ENCODE measurements at places on chromosomes 4 and X.

GRCh38 chrX:109954955-109955354 lies 48.0 kb upstream of the TMEM164 start:
- DNase-seq: no peak

DNA sequence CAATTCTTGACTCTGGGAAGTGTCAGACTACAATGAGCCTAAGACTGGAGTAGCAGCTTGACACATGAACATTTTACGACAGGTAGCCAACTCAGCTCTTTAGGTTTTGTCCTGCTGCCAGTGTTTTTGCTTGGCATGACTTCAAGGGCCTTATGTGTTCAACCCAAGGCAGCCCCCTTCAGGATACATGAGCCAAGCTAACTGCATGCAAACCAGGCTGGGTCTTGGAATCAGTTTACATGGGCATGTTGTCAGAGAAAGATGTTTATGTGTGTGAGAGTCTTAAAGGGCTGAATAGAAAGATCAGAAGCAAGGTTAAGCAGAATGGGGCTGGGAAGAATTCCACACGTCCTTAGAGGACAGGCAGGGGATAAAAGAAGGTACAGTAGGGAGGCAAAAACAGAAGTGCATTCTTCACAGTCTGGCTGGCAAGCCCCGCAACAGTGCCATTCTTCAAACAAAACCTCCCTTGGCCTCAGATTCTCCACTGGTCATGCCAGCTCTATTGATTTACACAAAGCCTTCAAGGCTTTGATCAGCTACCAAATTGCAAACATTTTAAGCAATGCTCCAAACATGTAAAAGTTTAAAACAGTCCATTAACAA lies 97.3 kb downstream of the NKX6-1 start:
- DNase-seq: no peak

DNA sequence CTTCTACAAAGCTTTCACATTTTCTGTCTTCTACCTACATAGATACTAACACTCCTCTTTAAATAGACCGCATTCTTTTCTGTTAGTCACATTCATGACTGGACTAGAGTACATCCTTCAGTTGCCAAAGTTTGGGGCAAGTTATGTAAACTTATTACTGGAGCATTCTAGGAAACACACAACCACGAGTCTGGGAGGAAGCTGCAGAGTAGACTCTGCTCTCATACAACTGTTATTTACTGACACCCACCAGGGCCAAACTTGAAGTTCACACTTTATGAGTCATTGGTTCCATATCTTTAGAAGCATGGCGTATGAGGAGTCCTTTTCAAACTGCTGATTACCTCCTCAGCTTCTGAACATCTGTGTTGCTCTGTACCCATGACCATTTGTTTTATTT lies 87.0 kb downstream of the RNF150 start:
- DNase-seq: no peak

GRCh38 chr4:78770091-78770642 lies 6.0 kb upstream of the BMP2K start:
- no peak for DNase-seq

GRCh38 chr4:111997785-111998184 lies 147.5 kb upstream of the FAM241A start:
- no peak for DNase-seq

- DNase-seq: no peak
Observed at GRCh38 chr4:38179690-38180377, 219.6 kb downstream of the PTTG2 start.

GRCh38 chr4:2441393-2442174 lies 22.8 kb downstream of the CFAP99 start:
- DNase-seq: no peak

DNA sequence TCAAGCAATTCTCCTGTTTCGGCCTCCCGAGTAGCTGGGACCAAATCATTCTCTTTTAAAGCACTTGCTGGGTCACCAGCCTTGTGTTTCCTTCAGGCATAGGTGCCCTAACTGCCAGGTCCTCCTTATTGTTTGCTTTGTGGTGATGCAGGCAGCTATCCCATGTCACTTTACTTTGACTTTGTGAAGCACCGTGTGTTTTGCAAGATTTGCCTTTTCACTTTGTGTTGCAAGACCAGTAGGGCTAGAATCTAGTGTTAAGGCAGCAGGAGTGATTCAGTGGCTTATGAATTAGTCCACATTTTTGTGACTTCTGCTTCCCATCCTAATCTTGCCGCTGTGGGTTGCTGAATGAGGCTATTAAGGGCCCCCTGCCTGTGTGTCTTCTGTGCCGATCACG lies 20.2 kb downstream of the SYAP1 start:
- DNase-seq: no peak
